ENCODE measurements at places on chromosomes 5 and 9.

DNA sequence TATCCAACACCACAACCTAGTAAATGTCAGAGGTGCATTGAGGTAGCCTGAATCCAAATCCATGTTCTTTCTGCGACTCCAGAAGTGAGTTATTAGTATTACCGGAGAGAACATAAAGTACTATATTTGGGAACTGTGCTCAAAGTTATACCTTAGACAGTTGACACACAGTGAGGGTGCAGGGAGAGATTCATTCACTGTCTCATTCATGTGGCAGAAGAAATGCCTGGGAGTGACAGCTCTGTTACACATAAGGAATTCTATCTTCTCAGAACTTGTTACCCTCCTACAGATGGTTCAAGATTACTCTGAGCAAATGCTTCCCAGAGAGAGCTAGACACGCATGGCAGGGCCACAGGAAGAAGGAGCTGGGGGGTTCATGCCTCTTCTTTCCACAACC is 103.0 kb downstream of the ATP10B start:
- no peak for DNase-seq

GRCh38 chr9:129604766-129605163 is 16.1 kb downstream of the C9orf50 start:
- no peak for DNase-seq

DNA sequence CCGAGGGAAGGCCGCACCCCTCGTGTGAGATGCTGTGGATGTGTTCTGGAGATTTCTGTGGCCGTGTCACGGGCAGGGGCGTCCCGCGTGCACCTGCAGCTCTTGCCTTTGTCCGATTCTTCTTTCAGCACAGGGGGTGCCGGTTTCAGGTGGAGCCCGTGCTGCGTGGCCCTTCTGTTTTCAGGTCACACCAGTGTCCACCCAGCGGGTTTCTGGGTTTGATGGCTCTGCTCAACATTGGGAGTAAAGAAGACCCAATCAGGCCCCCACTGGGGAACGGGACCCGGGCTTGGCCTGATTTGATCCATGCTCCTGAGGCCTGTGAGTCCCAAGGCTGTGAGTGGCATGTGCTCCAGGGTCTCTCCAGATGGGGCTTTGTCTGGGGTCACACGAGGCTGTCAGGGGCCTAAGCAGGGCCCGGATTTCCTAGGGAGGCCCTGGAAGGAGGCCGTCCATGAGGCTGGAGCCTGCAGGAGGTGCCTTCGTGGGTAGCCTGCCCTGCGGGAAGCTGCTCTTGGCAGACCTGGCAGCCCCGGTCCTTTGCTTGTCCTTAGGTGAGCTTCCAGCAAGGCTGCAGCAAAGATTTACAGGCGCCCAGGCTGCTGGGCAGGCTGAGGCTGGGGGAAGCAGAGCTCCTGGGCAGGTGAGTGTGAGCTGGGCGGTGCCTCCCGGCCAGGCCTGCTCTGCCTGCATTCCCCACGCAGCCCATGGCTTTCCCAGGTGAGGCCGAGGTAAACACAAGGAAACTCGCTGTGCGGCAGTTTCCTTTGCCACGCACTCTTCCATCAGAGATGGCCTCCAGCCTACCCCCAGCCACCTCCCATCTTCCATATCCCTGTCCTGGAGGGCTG is 12.8 kb downstream of the MRPL36 start:
- no peak for DNase-seq

GRCh38 chr9:7834531-7834930 is 35.0 kb upstream of the DMAC1 start:
- DNase-seq: peak; percentile 4

- no peak for DNase-seq
Observed at GRCh38 chr5:81203729-81204128, 29.4 kb upstream of the CKMT2 start.

GRCh38 chr5:159181651-159182050 is 27.7 kb downstream of the RNF145 start:
- no peak for DNase-seq

- no peak for DNase-seq
Observed at GRCh38 chr9:93670208-93671019, 94.0 kb downstream of the PHF2 start.

GRCh38 chr9:112869041-112869529 is 21.6 kb downstream of the SLC46A2 start:
- no peak for DNase-seq

DNA sequence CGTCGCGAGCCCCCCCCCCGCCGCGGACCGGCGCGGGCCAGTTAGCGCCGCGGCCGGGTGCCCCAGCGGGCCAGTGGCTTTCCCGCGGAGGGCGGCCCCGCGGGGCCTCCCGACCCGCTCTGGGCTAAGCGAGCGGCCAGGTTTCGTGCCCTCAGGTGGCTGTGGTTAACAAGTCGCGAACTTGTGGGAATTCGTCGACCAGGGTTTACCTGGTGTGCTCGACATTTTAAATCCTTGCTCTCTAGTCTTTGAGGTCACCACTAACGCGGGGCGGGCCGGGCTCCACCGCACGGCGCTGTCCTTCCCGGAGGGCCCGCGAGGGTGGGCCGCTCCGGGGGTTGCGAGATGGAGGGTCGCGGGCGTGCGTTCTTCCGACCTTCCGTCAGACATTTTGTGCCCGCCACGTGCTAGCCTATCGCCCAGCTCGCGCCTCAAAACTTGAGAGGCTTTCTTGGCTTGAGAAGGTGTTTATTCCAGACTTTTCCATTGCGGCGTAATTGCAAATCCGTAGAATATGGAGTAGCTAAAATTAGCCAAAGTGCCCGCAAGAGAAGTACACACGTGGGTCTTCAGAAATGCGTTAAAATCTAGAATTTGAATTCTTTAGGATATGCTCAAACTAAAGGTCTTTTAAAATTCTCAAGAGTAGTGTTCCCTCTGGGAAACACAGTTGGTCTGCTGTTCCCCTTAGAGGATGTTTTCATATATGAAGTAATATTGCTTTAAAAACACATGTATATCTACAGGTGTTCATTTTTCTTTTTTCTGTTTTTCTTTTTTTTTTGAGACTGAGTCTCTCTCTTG is 2.1 kb downstream of the ANP32B start:
- DNase-seq: no peak

GRCh38 chr5:109326919-109327318 is 82.9 kb downstream of the PJA2 start:
- no peak for DNase-seq

GRCh38 chr9:130143958-130144366 is 28.2 kb upstream of the NCS1 start:
- no peak for DNase-seq

- DNase-seq: no peak
Observed at GRCh38 chr5:1037671-1038416, 29.2 kb downstream of the NKD2 start.

- DNase-seq: peak; percentile 85
Observed at GRCh38 chr5:137660349-137660817, 75.5 kb downstream of the KLHL3 start.

GRCh38 chr9:20271096-20271495 is 351.2 kb downstream of the MLLT3 start:
- DNase-seq: peak; percentile 33

DNA sequence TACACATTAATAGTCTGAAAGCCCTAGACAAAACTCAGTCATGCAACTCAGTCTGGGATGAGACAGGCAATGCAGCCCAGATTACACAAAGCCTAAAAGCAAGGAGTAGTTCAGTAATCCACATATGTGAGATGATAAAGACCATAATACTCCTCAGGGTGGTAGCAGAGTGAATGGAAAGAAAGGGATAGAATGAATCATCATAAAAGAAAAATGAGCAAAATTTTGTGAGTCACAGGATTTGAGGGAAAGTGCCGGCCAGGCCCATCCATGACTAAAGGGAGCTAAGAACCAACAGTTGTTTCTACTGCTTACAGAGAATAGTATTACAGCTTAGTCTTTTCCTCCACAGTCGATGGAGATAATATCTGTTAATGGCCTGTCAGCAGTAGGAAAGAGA is 90.0 kb upstream of the POU5F2 start:
- no peak for DNase-seq

DNA sequence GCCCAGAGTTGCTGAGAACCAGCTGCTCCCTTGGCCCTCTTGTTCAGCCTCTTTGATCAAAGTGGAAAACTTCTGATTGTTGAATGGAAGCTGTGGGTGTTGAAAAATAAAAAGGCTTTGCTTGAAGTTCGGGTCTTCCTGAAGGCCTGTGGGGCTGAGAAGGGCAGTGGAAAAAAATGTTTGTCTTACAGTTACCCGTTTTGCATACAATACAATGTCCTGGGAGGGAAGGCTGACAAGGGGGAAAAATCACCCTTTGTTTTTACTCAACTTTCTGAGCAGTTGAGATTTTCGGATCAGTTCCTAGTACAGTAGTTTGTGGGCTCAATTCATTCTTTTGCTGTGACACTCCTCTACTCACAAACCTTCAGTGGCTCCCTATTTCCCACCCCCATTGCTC is 2.1 kb upstream of the TNFSF8 start:
- no peak for DNase-seq

- DNase-seq: no peak
Observed at GRCh38 chr5:60026161-60026560, 132.6 kb upstream of the PDE4D start.

- no peak for DNase-seq
Observed at GRCh38 chr5:173484569-173484968, 131.9 kb downstream of the BOD1 start.

DNA sequence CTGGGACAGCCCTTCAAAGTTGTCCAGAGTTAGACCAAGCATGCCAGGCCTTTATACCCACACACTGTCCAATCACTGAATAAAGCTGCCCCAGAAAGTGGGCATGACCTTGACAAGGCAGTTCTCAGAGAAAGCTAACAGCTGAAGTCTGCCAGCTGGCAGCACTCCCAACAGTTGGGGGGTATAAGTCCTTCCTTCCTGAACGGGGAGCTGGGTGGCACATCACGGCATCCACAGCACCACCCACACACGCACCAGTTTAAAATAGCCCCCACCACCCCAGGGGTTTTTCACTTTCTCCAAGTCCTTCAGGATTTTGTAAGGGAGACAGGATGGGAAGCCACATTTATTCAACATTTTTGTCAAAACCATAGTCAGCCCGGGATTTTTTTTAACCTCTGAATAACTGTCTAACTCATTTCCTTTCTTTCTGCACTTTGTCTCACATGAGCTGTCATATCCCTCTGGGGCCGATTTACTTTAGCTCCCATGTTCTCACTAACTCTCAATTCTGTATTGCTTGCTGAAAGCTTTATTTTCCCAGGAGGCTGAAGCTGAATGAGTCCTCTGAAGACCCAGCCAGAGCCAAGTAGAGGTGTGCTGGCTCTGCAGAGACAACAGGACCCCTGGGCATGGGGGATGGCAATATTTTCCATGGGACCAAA is 15.4 kb downstream of the FAM81B start:
- no peak for DNase-seq

GRCh38 chr5:80348171-80348570 is 28.4 kb downstream of the SPZ1 start:
- DNase-seq: no peak

DNA sequence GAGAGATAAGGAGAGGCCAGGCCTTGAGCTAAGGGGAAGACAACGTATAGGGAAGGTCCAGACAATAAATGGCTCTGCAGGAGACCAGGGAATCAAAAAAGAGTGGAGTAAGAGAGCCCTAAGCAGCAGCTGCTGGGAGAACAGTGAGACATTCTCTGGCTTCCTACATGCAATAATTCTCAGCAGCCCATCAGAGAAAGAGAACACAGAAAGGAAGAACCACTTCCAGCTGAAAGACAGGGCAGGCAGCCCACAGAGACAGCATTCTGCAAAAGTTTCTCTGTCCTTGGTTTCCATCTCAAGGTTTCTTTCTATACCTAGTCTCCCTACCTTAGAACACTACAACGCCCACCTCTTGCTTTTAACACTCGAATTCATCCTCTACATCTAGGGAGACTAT is 189.9 kb downstream of the DEPDC1B start:
- DNase-seq: no peak

- no peak for DNase-seq
Observed at GRCh38 chr9:95836072-95836471, 39.4 kb upstream of the ERCC6L2 start.

- no peak for DNase-seq
Observed at GRCh38 chr9:75950998-75951397, 60.5 kb downstream of the PCSK5 start.

DNA sequence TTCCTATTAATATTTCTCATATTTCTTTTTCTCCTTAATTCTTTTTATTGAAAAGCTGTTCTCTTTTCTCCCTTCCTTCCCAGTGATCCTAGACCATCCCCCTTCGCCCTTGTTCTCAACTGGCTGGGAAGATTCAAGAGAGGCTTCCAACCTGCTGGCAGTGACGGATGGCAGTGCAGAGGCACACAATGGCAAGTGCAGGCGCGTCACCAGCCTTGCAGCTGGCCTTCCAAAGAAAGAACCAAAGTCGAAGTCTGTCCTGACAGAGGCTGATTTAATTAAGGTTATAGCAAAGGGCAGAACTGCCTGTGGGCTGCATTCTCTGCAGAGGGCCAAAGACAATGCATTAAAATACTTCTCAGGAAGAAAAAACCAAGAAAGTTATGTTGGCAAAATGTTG is 7.4 kb downstream of the CEMIP2 start:
- DNase-seq: no peak

- DNase-seq: no peak
Observed at GRCh38 chr5:93193431-93194347, 387.3 kb downstream of the NR2F1-AS1 start.

- DNase-seq: peak; percentile 90
Observed at GRCh38 chr9:127133739-127134167, 11.3 kb upstream of the ANGPTL2 start.

DNA sequence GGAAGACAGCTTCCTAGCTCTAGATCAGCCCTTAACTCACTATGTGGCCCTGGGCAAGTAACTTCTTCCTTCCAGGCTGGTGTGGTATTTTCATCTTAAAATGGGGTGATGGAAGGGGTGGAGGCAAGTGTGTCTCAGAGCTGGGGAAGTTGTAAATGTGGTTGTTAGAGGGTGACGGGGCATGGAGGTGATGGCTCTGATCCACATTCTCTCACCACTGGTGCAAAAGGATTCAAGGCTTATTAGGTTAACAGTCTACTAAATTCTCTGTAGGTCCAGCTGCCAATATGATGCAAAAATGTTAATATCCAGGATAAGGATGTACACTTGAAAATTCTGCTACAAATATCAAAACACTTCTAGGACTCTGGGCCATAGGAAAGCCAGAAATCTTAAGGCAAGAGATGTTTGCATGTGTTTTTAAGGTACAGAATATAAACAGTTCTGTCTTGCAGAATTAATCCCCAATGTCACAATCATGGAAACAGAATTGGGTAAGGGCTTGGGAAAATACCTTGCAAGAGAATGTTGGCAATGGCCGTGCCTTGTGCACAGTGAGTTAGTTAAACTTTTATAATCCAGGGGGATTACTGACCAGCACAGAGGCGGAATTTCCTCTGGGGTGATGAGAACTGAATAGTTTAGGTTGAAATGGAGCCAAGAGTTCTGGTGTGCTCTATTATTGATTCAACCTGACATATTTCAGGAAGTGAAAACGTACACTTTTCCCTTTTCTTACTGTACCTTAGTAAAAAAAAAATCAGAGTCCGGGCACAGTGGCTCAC is 19.8 kb downstream of the TNFSF15 start:
- no peak for DNase-seq

GRCh38 chr5:173885054-173885443 is 3.1 kb upstream of the CPEB4 start:
- no peak for DNase-seq
